ENCODE measurements at places on chromosomes 5 and 9.
A peak's percentile ranks its signal among the peaks of the same experiment; 100 is the strongest.

DNA sequence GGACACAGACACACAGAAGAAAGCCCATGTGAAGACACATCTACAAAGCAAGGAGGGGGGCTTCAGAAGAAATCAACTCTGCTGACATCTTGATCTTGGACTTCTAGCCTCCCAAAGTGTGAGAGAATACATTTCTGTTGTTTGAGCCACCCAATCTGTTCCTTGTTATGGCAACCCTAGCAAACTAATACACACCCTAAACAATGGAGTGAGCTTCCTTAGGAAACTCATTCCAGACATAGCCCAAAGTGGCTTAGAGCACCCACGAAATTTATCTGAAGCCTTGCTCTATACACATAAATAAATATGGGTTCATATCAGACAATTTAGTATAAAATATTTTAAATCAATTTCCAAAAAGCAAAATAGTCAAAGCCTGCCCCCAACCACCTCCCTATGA lies 7.6 kb upstream of the TBC1D2 start:
- no peak for DNase-seq

DNA sequence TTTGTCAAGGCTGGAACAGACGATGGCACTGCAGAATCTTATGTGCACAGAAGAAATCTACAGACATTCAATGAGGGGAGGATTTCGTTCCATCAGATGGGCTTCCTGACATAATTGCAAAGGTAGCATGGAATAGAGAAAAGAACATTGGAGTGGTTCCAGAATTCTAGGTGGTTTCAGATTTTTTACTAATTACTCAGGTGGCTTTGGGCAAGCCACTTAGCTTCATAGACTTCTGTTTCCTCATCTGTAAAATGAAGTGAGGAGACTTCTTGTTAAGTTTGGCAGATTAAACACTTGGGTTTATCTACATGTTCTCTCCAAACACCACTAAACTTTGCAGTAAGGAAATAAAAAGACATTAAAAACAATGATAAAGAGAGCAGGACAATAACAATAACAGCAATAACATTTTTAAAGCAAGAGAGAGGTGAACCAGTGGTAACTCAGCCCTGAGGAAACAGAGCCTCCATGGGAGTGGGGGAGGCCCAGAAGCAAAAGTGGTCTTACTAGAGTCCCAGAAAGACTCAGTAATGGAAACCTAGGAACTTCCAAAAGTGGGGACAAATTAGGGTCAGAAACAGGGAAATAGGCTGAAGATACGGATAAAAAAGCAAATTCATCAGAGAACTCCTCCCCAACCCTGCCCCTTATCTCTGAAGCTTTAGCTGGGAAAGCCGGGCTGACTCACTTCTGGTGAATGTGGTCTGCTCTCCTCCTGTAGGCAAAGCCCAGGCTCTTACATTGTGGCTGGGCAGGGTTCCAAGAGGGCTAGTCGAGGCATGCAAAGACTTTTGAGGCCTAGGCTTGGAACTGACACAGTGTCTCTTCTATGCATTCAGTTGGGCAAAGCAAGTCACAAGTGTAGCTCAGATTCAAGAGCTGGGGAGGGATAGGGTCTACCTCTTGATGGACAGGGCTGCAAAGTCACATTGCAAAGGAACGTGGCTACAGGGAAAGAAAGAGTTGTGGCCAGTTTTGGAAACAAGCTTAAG lies 11.8 kb upstream of the ACTBL2 start:
- DNase-seq, result peak; percentile 27

GRCh38 chr5:66828548-66829357 lies 232.6 kb downstream of the MAST4 start:
- peak; percentile 37 for DNase-seq

DNA sequence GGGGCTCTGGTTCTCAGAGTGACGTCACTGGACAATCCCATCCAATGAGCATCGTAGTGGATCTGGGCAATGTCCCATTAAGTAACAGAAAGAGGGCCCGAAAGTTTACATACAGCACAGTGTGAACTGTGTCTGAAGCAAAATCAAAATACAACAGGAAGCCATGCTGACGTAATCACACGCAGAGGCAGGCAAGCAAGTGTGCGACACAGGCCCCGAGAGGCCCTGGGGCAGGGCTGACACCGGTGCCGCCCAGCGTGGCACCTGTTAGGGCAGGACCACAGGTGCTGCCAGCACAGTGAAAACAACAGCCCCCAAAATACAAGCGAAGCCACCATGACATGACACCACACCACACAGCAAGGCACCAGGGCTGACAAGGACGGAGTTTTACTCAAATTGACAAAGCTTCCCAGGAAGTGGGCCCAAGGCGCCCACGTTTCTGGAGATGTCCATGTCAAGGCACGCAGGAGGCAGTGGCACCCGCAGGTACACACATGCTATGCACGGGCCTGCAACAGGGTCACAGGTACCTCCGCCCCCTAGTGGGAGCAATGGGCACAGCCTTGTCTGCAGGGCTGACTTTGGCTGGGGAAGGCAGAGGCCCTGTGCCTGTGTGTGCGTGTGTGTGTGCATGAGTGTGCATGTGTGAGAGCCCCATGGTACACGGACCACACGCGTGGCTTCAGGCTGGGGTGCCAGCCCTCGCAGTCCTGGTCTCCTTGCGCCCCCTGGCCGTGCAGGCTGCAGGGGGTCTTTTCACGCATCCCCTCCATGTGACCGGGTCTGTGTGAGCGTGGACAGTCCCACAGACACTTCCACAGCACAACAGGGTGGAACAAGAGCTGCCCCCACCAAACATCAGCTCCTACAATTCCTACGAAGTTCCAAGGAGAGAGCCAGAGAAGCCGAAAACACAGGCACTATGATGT lies 19.6 kb downstream of the QSOX2 start:
- peak; percentile 93 for DNase-seq

- DNase-seq, result no peak
Observed at GRCh38 chr9:105062222-105062855, 134.4 kb upstream of the ABCA1 start.

GRCh38 chr9:91903126-91903911 lies 46.7 kb downstream of the ROR2 start:
- DNase-seq, result no peak

DNA sequence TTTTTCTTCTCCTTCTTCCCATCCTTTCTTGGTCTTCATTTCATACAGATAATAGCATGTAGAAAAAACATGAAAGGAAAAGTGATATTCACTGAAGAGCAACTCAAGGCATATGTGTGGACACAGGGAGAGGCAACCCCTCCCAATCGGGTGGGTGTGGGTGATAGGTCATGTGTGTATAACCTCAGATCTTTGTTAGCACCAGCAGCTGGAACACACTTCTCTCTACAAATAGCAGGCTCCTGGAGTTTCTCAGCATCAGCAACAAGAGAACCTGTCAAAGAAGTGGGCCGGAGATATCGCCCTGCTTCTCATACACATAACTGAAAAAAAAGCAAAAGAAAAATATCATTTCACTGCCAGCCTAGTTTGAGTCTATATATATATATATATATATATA lies 426.4 kb downstream of the DTWD2 start:
- no peak for DNase-seq

DNA sequence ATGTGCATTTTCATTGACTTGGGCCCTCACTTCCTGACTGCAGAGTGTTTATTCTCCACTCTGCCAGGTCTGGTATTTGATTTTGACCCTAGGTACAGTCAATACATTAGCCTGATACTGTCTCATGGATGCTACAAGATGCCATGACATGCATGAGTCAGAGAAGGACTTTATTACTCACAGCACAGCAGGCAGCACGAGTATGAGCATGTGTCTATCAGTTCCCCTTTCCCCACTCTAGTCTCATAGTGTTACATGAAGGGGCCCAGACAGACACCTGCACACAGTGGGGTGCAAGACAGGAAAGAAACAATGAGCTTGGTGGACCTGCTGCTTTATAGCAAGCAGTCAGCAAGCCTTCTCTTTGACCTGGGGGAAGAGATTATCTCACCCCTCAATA lies 19.6 kb downstream of the ITGA2 start:
- DNase-seq, result no peak

DNA sequence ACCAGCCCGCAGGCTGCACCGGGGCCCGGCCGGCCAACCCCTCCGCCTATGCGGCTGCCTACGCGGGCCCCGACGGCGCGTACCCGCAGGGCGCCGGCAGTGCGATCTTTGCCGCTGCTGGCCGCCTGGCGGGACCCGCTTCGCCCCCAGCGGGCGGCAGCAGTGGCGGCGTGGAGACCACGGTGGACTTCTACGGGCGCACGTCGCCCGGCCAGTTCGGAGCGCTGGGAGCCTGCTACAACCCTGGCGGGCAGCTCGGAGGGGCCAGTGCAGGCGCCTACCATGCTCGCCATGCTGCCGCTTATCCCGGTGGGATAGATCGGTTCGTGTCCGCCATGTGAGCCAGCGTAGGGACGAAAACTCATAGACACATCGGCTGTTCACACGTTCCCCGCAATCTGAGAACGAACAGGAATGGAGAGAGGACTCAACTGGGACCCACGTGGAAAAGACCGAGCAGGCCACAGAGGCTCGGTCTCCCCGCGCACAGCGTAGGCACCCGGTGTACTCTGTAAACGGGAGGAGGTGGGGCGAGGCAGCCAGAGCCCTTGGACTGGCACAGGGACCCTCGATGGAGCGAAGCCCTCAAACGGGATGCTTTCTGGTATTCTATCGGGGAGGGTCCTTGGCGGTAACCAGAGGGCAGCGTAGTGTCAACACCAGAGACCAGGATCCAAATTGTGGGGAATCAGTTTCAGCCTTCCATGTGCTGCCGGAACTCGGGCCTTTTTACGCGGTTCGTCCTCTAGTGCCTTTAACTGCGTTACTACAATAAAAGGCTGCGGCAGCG lies 1.9 kb downstream of the FOXE1 start:
- no peak for DNase-seq

- DNase-seq, result no peak
Observed at GRCh38 chr5:131104169-131104808, 60.8 kb downstream of the HINT1 start.

DNA sequence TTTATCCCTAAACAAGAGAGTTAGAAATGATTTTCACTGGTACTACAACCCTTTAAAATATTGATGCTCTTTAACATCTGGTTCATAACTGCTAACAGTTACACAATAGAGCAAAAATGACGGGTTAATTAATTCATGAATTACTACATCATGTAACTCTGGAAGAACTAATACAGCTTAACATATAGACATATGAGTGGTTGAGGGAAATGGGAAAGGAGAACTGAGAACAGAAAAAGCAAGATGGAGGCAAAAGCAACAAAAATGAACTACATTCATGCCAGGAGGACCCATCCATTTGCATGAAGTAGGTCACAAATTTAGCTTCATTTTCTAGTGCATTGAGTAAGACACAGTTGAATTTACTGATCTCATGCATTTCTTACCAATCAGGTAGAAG lies 61.8 kb downstream of the C9 start:
- DNase-seq, result no peak

- no peak for DNase-seq
Observed at GRCh38 chr5:107215611-107216010, 455.1 kb downstream of the EFNA5 start.

DNA sequence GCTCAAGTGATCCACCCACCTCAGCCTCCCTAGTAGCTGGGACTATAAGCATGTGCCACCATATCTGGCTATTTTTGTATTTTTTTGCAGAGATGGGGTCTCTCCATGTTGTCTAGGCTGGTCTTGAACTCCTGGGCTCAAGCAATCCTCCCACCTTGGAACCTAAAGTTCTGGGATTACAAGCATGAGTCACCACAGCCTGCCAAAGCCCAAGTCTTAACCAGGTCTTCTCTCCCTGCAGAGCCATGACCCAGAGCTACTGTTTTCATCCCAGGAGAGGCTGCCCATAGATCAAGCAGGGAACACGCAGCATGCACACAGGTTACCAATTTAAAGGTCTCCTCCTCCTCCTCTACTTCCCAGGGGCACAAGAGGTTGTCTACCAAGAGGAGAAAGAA lies 29.7 kb downstream of the PCDHGC5 start:
- DNase-seq, result no peak

- no peak for DNase-seq
Observed at GRCh38 chr9:117672369-117672768, 31.8 kb upstream of the TLR4 start.

GRCh38 chr5:7650755-7651154 lies 200.2 kb downstream of the CFAP90 start:
- no peak for DNase-seq

DNA sequence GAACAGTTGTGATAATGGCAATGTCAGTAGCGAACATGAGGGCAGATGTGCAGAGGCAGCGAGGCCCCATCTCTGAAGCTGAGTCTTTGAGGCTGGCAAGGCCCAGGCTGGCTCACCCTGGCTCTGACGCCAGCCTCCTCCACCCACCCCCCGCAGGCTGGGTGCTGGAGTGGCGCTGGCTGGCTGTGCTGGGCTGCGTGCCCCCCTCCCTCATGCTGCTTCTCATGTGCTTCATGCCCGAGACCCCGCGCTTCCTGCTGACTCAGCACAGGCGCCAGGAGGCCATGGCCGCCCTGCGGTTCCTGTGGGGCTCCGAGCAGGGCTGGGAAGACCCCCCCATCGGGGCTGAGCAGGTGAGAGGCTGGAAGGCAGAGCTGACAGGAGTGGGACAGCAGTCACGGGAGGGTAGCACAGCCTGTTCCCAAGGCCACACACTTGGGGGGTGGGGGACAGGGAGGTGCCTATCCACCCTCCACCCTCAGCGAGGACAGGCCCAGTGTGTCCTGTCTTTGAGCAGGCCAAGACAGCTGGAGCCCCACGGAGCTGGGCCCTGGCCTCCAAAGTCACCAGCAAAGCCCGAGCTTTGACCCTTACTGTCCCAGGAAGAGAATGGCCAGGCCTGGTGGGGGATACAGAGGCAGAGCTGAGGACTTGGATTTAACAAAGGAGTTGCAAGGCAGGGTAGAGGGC lies 5.6 kb downstream of the SLC2A8 start:
- DNase-seq, result no peak

GRCh38 chr5:156912869-156913268 lies 50.2 kb downstream of the TIMD4 start:
- no peak for DNase-seq

GRCh38 chr5:56688402-56688801 lies 126.9 kb upstream of the MAP3K1 start:
- no peak for DNase-seq

DNA sequence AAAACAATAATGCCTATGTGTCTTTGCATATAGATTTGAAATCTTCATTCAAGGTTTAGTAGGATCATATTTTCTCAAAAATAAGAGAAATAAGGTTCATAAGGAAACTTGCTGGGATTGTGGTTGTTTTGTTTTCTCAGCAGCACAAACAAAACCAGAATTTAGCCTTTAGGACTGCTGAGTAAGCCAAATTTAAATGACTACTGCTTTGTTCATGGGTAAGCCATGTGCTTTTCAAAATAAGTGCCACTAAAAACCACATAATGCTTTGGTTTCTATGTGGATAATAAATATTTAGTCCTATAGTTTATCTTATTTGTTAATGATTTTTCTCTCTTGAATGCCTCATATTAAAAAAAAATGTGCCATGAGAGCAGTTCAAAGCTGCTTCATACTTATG lies 38.8 kb downstream of the PTCD2 start:
- DNase-seq, result no peak

DNA sequence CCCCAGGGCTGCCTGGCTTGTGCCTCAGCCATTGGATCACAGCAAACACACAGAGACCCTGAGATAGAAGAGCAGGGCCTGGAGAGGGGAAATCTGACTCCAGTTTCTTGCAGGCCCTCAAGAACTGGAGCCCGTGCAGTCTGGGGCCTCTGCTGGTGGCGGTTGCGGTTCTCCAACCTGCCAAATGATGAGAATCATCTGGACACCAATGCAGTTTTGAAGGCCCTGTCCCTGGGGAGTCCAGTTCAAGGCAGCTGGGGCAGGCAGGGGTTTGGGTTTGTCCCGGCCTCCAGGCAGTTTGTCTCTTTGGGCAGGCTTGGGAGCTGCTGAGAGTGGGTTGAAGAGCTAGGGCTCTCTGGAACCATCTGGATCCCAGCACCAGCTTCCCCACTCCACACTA lies 7.4 kb downstream of the NKX2-5 start:
- no peak for DNase-seq

All from iPS-NIHi11 (cell line).